CMK (cell line): ENCODE measurements at places on chromosomes 6 and 20.

GRCh38 chr6:136792095-136792409, 225 bp downstream of the MAP3K5 start:
- DNase-seq = no peak

- DNase-seq = no peak
Observed at GRCh38 chr6:27312146-27312949, at the start of gene POM121L2. Gene POM121L2 (minus strand): TSS chr6:27312273. CDS start chr6:27312170, 103 bp downstream.

GRCh38 chr6:157314705-157315321, 8.5 kb downstream of the TMEM242 start:
- DNase-seq = no peak

DNA sequence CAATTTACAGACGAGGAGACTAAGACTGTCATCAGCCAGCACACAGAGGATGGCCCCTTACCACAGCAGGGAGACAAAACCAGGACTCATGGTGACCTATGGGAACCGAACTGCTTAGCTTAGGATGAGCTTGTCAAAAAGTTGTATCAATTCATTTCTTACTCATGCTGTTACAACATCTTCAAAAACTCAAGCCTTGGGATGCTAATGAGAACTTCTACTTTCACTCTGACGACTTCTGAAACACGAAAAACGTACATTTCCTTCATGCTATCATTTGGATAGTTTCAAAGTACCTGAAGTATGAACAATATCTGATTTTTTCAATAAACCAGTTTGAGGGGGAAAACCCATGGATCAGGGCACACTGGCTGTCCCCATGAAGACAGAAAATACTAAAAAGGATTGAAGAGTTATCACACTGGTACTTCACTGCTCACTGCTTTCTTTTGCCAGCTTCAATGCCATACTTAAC, 31.9 kb downstream of the HIVEP2 start:
- no peak for DNase-seq

DNA sequence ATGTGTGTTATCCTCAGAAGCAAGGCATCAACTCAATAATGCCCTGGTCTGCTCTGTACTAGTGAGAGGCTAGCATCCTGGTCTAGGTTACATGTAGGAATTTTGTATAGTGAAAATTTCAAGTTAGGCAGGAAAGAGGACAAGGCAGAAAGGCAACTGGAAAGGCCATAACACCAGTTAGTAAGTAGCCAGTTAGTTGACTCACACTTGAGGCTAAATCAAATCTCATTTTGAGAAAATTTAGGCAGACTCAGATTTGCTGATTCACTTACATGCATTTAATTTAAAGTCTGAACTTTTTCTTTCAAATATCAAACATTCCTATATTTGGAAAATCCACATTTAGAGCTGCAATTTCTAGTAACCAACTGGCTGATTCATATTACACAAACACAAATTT, 184.5 kb upstream of the TCF21 start:
- DNase-seq = no peak

DNA sequence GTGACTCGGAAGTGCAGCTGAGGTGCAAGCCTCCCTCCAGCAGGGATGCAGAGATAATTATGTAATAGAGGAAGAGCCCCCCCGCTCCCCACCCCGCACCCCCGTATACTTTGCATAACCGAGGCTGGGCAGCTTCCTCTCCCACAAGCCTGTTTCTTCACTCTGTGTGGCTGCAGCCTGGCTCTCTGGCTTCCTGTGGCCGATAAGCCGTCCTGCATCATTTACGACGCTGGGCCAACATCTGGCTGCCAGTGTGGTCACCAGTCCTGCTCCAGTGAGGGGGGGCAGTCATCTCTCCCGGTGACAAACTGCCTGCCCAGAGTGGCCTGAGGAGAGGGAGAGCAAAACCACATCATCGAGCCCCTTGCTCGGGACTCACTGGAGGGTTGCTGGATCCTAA, 59.2 kb downstream of the RBM38 start:
- DNase-seq = peak; percentile 85

- DNase-seq = peak; percentile 32
Observed at GRCh38 chr20:1033751-1034414, 31.8 kb upstream of the RSPO4 start.

DNA sequence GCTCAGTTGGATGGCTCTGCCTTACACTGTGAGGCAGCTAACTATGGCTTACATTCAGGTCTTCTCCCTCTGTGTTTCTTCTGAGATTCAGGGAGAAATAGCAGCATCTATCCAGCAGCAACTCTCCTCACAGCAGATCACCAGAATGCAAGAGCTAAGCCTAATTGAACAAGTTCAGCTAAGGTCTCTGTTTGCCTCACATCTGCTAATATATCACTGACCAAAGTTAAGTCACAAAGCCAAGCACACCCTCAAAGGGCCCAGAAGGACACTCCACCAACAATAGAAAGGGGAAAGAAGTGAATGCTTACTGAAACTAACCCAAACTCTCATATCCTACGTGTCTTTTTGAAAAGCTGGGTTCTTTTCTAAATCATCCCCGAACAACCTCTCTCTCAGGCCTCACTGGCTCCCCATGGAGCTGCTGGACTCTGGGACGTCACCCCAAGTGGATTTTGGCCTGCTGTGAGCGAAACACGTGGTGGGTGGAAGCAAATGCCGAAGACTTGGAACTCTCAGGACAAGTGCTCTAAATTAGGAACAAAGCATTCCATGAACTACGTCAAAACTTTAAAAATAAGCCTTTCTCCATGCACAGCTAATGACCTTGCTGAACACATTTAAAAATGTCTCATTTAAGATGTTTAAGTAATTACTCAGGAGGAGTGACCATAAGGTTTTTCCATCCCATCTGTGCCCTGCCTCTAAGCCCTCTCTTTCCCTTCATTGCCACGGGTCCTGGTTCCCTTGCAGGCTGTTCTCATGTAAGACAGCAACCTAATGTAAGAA, 167.5 kb upstream of the PLCB4 start:
- no peak for DNase-seq

GRCh38 chr6:157760589-157761330, 62.3 kb upstream of the SNX9 start:
- no peak for DNase-seq

GRCh38 chr6:71080826-71081225, 124.0 kb upstream of the B3GAT2 start:
- no peak for DNase-seq

DNA sequence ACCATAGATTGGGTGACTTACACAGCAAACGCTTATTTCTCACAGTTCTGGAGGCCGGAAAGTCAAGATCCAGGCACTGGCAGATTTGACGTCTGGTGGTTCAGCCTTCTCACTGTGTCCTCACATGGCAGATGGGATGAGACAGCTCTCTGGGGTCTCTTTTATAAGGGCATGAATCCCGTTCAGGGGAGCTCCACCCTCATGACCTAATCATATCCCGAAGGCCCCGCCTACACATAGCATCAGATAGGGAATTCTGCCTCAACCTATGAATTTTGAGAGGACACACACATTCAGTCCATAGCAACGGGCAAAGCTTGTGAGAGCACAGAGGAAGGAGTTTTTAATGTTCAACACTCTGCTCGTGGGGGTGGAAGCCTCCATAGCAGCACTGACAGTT, 27.5 kb downstream of the DAAM2 start:
- no peak for DNase-seq

GRCh38 chr20:4957939-4958362, 43.4 kb downstream of the SLC23A2 start:
- DNase-seq = no peak

- DNase-seq = no peak
Observed at GRCh38 chr20:46539113-46539512, 11.3 kb downstream of the OCSTAMP start.

- DNase-seq = no peak
Observed at GRCh38 chr6:126432564-126432963, 92.6 kb downstream of the CENPW start.

DNA sequence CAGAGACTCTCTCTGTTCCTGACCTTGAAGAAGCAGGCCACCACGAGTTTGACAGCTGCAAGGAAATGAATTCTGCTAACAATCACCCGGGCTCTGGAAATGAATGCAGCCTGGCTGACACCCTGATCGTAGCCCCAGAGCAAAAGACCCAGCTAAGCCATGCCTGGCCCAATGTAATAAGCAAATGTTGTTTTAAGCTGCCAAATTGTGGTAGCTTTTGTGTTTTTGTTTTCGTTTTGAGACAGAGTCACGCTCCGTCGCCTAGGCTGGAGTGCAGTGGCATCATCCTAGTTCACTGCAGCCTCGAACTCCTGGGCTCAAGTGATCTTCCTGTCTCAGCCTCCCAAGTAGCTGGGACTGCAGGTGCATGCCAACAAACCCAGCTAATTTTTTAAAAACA, 3.3 kb upstream of the OXT start:
- no peak for DNase-seq

DNA sequence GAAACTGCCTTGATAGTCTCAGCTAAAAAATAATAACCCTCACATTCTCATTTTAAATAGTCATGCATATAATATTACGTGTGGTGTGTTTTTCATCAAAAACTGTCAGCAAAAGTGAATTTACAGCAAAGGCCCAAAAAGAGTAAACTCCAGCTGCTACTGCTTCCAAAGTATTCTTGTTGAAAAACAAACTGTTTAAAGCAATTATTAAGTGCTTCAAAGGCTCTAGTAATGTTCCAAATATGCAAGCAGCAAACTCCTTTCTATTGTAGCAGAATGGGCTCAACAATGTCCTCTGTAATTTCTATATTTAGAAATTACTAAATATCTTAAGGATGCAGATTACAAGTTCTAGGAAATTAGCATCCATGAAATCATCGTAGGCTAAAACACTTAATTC, 280.0 kb upstream of the TBX18 start:
- no peak for DNase-seq

- no peak for DNase-seq
Observed at GRCh38 chr6:70028926-70029325, 162.6 kb downstream of the COL19A1 start.

- DNase-seq = no peak
Observed at GRCh38 chr6:51474022-51474975, 613.1 kb downstream of the PKHD1 start.

DNA sequence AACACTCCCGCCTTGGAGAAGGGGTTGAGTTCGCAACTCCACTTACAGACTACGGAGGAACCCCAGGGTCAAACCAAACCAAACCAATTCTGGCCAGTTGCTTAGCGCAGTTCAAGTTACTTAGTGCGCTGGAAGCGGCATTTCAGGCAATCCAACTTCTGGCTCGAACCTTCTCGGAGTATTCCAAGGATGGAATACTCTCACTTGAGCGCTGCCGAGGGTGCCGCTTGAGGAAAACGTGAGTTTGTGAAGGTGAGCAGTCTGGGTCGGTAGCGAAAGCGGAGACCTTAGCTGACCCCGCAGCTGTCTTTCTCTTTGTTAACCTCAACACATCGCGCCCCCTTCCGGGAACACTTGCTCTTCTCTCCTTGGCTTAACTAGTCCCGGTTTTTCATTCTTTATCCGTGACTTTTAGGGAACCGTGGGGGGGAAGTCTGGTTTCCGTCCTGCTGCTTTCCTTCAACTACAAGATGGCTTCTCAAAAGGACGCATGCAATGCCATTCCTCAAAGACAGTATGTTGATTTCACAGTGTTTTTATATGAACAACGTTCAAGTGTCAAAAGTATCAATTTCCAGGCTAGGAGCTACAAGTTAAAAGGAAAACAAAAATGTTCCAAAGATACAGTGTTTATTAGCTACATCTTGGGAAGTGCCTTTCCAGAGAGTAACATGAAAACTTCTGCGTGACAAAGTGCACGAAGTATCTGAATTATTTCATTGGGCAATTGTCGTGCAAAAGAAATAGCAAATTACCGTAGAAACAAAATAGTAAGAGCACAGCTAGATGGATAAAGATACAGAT, 741 bp upstream of the PNISR start:
- DNase-seq = peak; percentile 89

GRCh38 chr20:48164566-48165400, 379.5 kb upstream of the SULF2 start:
- DNase-seq = no peak

DNA sequence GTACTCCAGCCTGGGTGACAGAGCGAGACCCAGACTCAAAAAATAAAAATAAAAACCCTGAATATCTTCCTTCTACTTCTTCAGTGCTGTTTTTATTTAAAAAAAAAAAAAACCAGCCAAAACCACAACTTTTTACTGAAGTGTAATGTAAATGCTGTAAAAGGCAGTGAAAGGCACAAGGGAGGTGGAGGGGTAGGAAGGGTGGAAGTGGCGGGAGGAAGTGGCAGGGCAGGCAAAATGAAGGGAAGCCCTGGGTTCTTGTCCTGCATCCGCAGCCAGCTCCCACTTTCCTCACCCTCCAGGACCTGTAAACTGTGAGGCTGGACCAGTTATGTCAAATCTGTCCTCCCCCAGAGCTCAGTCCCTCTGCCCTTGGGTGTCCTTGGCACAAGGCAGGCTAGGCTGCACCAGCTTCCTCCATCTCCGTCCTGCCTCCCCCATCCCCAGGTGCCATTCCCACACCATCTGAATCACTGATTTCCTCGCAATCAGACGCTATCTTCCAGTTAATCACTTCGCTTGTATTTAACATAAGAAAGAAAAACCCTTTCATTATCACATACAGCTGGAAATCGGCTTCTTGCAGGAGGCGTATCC, 13.7 kb upstream of the PANK2 start:
- no peak for DNase-seq

GRCh38 chr6:98937351-98937750, 10.4 kb downstream of the FBXL4 start:
- DNase-seq = no peak

DNA sequence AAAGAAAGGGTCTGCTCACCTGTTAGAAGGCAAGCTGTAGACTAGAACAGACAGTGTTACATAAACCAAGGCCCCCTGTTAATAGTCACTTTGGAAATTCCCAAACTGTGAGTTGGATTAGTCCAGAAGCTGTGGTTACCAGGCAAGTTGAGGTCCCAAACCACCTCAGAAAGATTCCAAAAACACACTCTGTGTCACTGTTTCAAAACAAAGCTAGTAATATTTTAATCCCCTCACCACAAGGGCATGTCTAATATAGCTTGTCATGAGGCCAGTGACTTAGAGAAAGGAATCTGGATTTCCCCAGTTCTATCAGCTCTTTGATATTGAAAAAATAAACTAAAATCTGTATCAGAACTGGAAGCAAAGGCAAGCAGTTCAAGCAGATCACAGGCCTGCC, 244.6 kb downstream of the HAO1 start:
- DNase-seq = no peak

GRCh38 chr6:152642578-152643375, 5.6 kb upstream of the SYNE1 start:
- peak; percentile 0 for DNase-seq

GRCh38 chr6:148263010-148263409, 79.6 kb upstream of the SASH1 start:
- DNase-seq = no peak

DNA sequence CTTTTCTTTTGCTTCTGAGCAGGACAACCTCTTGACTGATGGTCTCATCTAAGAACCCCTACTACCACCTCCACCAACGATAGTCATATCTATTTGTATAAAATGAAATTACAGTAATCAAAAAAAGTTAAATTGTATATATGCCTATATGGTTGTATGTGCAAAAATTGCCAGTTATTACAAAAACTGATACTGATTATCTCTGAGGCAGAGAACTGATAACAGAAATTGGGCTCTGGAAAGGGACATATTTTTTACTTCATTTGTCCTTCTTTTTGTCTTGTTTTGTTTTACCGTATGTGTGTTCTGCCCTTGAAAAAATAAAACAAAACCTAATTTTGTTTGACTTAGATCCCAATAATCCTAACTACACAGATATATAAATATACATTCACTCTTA, 574.4 kb upstream of the NOX3 start:
- no peak for DNase-seq
